ENCODE measurements at places on chromosomes 13 and 19. TPM values are rescaled to one million over a fixed set of nuclear protein-coding genes. Genes with fewer than 3 reads are reported as not detected.

- no peak for DNase-seq
These were observed 3.9 kb downstream of the EPS8L1 start for GRCh38 chr19:55079400-55080038.

DNA sequence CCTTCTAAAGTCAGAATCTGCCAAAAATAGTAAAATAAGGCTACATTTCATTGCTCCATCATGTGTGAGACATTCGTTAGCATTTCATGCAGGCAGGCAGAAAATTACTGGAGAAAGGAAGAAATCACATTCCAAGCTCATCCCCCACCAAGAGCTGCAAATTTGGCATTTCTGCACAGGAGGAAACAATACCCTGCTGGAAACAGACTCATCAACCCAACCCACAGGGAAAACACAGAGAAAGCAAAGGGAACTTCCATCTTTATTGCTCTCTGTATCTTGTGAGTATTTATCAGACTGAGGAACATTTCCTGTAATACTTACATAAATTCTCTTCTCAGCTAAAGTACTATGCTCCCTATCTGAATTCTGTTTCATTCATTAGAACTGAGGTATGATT is 95.7 kb downstream of the KCTD12 start:
- no peak for DNase-seq

The HRC gene
- total RNA-seq = not detected

The SHISA2 gene
- not detected for total RNA-seq

The USE1 gene
- total RNA-seq = 77.0 TPM

- no peak for DNase-seq
These were observed 8.3 kb downstream of the IGLON5 start for GRCh38 chr19:51319649-51320279.

GRCh38 chr19:16143399-16144215 is at the start of gene HSH2D:
TSS of gene HSH2D (plus strand) at chr19:16143685. CDS start at chr19:16148751, 5,066 bp downstream.
- no peak for DNase-seq

GRCh38 chr19:28726533-28727479 is 486.1 kb downstream of the UQCRFS1 start:
- DNase-seq = no peak

DNA sequence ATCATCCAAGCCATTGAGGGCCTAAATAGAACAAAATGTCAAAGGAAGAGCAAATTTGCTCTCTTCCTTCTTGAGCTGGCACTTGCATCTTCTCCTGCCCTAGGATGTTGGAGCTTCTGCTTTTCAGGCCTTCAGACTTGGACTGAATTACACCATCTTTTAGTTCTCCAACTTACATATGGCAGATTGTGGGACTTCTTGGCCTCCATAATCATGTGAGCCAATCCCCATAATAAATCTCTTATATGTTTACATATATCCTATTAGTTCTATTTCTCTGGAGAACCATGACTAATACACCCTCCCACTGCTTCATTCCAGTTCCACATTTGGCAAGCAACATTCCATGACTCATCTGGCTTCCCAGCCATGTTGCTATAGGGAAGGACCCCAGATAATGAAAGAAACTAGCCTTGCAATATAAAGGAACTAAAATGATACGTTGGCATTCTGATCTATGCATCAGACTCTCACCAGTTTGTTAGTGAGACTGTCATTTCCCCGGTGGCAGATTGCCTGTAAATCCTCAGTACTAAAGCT is 11.0 kb upstream of the ACOD1 start:
- DNase-seq = peak; percentile 85

- no peak for DNase-seq
These were observed 93.5 kb upstream of the ANKRD10 start for GRCh38 chr13:111008351-111008750.

DNA sequence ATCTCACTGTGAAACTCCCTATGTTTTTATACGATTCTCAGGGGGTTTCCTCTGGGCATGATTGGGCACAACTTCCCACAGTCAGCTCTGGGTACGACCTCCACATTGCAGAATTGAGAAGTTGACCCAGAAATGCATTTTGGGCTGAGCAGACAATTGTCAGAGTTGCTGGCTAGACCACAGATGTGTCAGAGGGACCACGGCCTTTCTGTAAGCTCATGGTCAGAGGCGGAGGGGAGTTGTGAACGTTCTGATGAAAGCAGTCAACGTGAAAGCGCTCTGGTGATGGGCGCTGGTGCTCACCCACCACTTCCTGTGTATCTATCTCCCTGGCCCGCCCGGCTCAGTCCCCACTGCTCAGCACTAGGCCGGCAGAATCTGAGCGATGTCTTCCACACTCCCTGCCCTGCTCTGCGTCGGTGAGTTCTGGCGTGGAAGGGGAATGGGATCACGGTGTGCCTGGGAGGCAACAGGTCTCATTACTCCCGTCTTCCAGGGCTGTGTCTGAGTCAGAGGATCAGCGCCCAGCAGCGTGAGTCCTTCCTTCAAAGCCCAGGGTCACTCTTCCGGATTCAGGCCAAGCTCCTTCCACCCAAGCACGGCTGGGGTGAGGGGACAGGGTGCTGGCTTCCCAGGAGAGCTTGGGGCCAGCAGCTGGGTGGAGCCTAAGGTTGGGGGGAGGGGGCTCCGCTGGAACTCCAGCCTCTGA is at the start of gene NCR1:
Gene NCR1, plus strand, starts transcription at position 346 of the 709 bp plus-strand sequence. Its CDS starts 40 bp downstream, at position 386.
- no peak for DNase-seq

Measured in MG63 (cell line).